ENCODE measurements at places on chromosomes 6 and 20.

DNA sequence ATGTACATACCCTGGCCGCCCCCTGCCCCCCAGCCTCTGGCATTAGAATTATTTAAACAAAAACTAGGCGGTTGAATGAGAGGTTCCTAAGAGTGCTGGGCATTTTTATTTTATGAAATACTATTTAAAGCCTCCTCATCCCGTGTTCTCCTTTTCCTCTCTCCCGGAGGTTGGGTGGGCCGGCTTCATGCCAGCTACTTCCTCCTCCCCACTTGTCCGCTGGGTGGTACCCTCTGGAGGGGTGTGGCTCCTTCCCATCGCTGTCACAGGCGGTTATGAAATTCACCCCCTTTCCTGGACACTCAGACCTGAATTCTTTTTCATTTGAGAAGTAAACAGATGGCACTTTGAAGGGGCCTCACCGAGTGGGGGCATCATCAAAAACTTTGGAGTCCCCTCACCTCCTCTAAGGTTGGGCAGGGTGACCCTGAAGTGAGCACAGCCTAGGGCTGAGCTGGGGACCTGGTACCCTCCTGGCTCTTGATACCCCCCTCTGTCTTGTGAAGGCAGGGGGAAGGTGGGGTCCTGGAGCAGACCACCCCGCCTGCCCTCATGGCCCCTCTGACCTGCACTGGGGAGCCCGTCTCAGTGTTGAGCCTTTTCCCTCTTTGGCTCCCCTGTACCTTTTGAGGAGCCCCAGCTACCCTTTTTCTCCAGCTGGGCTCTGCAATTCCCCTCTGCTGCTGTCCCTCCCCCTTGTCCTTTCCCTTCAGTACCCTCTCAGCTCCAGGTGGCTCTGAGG lies 7.6 kb downstream of the CDKN1A start:
- no peak for DNase-seq

DNA sequence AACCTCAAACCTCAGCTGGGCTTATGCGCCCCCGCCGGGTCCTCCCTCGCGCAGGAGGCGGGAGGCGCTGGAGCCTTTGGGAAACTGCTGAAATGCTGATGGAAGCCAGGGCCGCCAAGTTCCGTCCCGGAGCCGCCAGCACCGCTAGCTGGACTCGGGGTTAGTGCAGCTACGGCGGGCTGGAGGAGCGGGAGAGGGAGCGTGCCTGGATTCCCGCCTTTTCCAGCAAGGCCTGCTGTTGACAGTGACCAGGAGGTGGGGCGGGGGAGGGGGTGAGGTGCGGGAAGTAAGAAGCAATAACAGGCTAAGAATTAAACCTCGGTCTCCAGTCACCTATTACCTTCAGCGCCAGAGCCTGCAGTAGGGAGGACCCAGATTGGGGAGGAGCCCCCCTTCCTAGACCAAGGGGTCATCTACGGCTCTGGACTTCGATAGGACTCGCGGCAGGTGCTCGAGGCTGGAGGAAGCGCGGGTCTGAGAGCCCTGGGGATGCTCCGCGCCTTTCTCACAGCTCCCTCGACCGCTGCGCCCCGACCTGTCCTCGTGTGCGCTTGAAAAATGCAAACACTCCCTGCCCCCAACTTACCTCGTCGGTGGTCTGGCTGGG lies 20.5 kb downstream of the COL9A1 start:
- DNase-seq: no peak

DNA sequence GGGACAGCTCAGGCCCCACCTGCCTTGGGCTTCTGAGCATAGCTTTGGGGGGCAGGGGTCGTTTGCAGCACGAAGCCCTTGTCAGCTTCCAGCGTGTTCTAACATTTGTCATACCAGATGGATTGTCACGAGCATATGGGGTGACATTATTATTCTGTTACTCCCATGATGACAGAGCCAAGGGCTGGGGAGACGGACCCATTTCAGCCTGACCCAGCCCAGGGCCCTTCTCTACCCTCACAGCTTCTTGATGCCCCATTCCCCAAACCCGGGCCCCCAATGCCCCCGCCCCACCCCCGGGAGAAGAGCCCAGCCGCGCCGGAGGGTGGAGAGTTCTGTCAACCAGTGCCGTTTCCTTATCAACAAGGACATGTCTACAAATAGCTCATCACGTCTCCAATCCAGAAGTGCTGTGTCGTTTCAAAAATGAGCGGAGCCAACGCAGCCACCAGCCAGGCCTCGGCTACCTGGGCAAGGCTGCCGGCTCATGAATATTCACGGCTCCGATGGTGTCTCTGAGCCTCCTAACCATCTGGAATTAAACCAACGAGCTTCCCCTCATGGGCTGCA lies 9.6 kb upstream of the CHRNA4 start:
- no peak for DNase-seq

GRCh38 chr6:95228636-95229035 lies 348.7 kb upstream of the MANEA start:
- no peak for DNase-seq

DNA sequence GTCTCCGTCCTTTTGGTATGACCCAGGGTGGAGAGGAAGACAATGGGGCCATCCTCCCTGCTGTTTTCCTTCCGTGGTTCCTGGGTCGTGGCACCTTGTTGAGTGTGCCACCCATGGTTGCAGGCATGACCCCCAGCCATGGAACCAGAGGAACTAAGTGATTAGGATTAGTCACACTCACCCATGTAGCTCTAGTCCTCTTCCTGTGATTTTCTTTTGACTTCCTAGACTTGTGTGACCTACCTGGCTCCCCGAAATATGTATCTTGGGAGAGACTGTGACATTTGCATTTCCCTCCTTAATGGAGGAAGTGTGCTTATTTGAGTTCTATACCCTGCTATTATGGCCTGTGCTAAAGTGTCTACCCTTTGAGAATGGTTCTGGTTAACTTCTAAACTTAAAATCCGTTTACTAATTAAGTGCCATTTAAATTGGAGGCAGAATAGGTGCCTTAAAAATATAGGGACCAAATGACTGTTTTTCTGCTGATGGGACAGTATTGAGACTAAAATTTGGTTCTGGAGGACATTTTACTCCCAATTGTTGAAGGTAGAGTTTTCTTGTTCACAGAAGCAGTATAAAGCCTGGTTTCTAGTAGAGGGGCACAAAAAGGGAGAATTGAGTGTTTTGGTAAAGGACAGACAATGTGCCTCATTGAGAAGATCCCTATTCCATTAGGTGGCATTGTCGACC lies 545.6 kb downstream of the HDGFL1 start:
- no peak for DNase-seq

GRCh38 chr20:32474967-32475811 lies 109.9 kb downstream of the NOL4L start:
- DNase-seq: peak; percentile 83

DNA sequence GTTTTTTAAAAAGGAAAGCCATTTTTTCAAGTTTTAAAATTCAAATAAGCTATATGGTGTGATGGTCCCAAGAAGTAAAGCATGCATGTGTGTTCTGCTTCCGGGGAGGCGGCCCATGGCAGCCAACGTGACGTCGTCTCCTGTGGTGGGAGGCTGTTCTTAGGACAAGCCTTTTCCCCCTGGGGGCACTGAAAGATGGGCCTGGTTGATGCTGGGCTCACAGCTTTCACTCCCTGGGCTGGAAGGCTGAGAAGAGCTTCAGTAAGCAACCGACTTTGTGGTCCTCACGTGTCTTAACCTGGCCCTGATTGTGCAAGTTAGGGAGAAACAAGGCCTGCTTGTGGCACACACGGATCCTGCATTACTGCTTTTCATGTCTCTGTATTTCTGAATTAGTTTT lies 84.1 kb downstream of the SMOC2 start:
- DNase-seq: no peak

Data from GM20000 (cell line).